Breast epithelium (tissue), 4 donors: ENCODE measurements at places on chromosomes 11 and 22. TPM values are rescaled to one million over a fixed set of nuclear protein-coding genes. Genes with fewer than 3 reads are reported as not detected.

Gene NUP98
- total RNA-seq: 178 TPM

Gene DGCR6
- total RNA-seq: 11.5 TPM

GRCh38 chr22:18111759-18112330, 1.2 kb downstream of the TUBA8 start:
- DNase-seq: no peak

DNA sequence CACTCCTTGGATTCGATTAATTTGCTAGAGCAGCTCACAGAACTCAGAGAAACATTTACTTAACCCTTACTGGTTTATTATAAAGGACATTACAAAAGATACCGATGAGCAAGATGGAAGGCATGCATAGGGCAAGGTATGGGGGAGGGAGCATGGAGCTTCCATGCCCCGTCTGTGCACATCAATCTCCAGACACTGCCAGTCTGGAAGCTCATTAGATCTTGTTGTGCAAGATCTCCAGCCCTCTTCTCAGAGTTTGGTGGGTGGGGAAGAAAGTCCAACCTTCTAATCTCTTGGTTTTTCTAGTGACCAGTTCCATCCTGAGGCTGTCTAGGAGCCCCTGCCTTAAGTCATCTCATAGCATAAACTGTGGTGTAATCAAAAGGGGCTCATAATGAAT, 190.7 kb downstream of the UVRAG start:
- DNase-seq: no peak

DNA sequence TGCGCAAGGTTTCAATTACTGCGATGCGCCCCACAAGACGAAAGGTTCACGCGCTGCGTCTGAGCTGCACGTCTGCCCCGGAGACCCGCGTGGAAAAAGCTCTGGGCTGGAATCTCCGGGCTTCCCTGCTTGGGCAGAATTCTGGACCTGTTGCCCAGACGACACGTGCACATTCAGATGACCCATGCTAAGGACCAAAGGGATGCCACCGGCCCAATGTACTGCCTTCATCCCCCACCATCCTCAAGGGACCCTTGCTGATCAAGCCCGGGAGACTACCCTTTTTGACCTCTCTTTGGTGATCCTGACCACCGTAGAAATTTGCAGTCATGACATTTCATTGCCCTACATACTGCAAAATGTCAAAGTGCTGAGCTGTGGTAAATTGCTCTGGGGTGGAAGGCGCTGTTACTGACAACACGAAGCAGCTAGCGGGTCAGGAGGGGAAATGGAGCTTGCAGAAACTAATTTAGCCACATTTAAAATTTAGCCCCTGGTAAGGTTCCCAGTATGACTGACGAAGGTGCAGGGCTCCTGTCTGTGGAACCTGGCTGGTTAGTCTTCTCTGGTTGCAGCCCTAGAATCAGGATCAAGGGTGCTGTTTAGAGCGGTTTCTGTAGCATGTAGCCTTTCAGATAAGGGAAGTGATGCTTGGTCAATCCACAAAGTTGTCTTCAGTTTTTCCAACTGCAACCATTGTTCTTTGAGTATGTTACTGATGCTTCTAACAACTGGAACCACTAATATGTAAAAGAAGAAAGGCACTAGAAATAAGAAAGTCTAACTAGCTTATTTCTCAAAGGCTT, 81.9 kb downstream of the PRR5L start:
- DNase-seq: no peak

- DNase-seq: peak; percentile 31
Observed at GRCh38 chr11:67301313-67301921, 1.9 kb upstream of the SSH3 start.

DNA sequence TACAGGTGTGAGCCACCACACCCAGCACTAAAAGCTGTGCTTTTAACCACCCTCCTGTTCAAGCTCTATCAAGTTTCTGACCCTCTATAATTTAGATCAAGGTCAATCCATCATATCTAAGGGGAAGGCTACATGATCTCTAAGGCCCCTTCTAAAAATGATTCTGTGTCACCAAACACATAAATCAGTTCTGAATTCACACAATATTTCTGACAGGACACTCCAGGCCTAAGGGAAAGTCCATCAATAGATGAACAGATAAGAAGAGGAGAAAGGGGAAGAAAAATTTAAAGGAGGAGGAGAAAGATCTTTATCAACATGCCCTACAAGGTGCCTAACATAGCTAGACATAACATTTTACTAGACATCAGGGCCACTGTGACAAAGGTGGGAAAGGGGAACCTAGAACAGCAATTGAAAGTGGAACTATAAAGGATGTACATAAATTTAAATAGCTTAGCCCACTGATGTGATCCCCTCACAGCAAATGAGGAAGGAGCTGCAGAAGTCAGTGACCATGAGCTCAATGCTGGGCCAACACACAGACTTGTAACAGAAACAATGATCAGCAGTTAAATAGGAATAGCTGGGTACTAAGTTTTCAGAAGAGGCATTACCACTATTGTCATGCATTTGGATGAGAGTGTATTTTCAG, 4.7 kb downstream of the PRCP start:
- no peak for DNase-seq
